ENCODE measurements at places on chromosomes 6 and 20. TPM values are rescaled to one million over a fixed set of nuclear protein-coding genes. Genes with fewer than 3 reads are reported as not detected.

DNA sequence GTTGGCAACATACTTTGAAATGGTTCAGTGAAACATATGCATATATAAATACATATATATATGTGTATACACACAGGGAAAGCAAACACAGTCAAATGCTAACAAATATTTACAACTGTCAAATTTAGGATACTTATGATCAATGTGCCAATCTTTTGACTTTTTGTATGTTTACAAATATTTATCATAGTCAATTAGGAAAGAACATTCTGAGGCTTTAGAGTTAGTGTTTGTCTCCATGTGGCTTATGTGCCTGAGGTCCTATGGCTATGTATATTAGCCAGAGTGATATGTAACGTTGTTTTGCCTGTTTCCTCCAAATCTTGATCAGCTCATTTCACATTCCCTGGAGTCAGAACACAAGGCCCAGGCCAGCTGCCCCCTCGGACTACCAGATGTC, 126.5 kb upstream of the MAN1A1 start:
- no peak for DNase-seq

DNA sequence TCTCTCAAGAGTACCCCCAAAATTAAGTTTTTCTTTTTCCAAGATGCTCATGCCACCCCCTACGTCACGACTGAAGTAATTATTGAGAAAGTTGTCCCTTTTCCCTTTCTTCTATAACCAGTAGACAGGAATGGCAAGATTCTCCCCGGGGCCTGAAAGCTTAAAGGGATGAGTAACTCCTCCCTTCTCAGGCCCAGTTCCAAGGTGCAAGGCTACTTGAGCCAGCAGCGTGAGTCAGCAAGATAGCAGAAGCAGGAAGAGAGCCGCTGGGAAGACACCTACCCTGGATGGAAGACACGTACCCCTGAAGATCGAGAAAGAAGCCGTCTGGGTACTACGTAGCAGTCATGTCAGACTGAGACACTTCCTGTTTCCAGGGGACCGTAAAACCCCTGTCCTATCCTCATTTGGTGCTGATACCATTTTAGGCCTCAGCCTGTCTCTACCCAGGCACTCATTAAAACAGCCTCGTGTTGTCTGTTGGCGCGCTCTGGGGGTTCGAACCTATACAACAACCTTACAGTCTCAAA, 241.0 kb downstream of the ADGRG6 start:
- no peak for DNase-seq

DNA sequence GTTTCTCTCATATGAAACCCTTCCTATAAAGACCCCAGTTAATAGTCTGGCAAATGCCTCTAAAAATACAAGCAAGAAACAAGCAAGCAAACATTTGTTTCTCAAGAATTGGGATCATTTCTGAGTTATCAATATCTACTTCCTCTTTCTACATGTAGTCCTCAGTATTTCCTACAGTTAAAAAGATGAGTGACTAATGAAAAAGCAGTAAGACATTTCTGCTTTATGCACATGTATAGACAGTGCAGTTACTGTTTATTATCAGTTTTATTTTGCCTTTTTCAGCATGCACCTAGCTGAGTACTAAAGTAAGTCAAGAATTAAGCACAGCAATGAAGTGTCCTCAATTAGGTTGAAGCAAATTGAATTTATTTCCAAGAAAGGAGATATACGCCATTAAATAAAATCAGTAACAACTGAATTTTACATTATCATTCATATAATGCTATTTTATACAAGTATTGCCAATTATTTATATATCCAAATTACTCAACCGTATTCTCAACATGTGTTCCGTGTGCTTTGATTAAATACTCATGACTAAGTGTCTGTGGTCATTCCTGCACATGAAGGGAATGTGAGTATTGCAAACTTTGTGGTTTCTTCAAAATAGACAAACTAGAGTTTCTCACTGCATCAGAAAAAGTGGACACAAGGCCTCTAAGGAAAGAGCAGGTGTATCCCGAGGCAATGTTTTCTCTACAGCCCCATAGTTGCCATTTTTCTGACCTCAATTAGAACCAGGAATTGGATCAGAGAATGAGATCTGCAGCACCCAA, 159.3 kb upstream of the MARCKS start:
- no peak for DNase-seq

GRCh38 chr6:155247618-155248007, 16.2 kb upstream of the CLDN20 start:
- no peak for DNase-seq

GRCh38 chr6:42199106-42199981, 4.6 kb upstream of the GUCA1B start:
- DNase-seq, result no peak

- DNase-seq, result no peak
These were observed 6.8 kb upstream of the MRAP2 start for GRCh38 chr6:84026721-84027164.

The NKAPL gene
- 2.3 TPM for polyA plus RNA-seq

The CHD6 gene
- polyA plus RNA-seq, result 42.6 TPM
